T-cell (primary cell): ENCODE measurements at places on chromosomes 5 and 9.
A peak's percentile ranks its signal among the peaks of the same experiment; 100 is the strongest.

DNA sequence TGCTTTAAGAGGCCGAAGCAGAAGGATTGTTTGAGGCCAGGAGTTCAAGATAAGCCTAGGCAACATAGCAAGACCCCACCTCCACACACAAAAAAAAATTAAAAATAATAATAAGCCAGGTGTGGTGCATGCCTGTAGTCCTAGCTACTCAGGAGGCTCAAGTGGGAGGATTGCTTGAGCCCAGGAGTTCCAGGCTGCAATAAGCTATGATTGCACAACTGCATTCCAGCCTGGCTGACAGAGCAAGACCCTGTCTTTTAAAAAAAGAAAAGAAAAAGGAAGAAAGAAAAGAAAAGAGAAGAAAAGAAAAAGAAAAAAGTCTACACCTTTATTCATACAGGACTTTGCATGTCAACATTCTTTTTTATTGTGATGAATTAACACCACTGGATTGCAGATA, 2125.8 kb downstream of the MAT2B start:
- DNase-seq, result no peak

- DNase-seq, result no peak
Observed at GRCh38 chr5:175517824-175518450, 39.6 kb downstream of the SFXN1 start.

- DNase-seq, result no peak
Observed at GRCh38 chr5:112555691-112556090, 136.6 kb upstream of the EPB41L4A start.

- no peak for DNase-seq
Observed at GRCh38 chr9:35609001-35609819, 4.1 kb downstream of the TESK1 start.

DNA sequence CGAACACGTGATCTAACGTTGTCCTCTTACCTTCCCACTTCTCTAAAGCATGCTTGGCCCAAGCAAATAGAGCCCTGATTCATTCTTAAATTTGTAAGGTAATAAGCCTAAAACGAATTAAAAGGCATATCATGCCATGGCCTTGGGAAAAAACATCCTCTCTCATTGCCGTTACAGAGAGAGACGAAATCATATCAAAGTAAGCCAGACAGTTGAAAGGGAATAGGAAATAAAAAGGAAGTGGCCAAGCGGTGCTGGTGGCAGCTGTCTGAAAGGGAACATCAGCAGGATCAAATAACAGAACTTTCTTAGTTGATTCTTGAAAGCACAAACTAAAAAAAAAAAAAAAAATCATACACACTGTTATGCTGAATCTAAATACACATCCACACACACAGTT, 49.1 kb upstream of the CDH6 start:
- DNase-seq, result no peak

DNA sequence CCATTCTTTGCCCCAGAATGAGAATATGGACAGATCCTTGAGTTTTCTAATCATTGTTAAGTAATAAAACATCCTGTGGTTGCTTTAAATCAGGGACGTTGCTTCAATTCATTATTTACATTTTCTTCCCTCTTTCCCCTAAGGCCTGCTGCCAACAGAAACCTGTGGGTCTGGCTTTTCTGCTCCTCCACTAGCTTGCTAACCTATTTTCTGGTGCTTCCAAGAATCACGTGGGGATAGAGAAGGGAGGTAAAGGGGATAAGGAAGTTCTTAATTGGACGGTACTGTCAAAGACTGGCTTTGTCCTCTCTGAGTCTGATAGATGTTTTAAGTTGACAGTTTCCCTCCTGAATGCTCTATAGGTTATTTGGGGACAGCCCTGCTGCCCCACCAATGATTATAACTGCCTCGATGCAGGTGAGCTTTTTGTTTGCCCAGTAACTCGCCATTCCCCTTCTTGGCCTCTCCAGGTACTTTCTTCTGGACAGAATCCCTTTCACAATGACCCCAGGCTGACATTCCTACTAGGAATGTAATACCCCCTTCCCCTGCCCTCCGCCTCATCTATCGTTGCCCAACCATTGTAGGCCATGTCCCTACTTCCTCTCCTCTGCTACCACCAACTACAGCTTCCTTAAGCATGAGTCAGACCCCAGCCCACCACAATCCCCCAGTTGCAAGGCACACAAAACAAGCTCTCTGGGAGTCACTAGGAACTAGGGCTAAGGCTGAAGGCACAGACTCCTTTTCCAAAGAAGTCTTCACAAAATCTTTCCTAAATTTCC, 19.9 kb upstream of the CPEB4 start:
- no peak for DNase-seq

GRCh38 chr9:76023715-76024195, 133.3 kb downstream of the PCSK5 start:
- peak; percentile 51 for DNase-seq

DNA sequence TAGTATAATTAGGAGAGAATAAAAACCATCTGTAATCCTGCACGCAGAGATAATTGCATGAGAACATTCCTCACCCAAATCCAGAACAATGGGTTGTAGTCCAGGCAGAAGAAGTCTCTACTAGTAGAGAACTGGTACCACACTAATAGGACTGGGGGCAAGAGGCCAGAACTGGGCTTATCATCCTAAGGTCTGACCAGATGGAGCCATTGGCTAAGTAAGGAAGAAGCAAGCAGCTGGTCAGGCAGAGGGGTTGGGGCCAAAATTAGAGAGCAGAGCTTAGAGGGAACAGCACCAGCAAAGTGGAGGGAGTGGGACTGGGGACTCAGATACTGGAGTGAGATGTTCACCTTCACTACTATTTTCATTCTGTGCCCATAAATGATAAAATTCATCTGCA, 35.4 kb upstream of the MAP1B start:
- DNase-seq, result no peak

- no peak for DNase-seq
Observed at GRCh38 chr5:10064546-10065195, 185.0 kb downstream of the ATPSCKMT start.

GRCh38 chr9:35736201-35736633, 3.8 kb downstream of the CREB3 start:
- peak; percentile 40 for DNase-seq

- no peak for DNase-seq
Observed at GRCh38 chr9:97367729-97368128, 44.2 kb upstream of the TDRD7 start.

DNA sequence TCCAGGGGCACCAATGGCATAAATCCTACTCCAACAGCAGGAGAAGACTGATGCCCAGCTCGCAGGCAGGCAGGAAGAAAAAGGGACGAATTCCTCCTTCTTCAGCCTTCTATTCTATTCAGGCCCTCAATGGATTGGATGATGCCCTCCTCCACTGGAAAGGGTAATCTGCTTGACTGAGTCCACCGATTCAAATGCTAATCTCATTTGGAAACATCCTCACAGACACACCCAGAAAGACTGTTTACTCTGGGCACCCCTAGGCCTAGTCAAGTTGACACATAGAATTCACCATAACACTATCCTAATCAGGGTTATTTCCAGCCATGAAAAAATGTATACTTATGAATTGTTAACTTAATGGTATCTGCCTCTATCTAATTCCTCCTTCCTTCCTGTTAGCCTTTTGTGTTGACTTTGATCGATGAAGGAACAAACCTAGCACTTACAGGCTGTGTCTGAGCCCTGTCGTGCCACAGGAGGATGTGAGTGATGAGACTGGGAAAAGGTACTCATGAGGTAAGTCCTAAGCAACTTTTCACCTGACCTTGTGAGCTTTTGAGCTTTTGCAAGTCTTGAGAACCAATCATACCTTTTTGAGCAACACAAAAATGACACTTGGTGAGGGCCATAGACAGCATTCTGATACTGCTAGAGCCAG, 36.5 kb downstream of the FOXD1 start:
- DNase-seq, result no peak

GRCh38 chr5:137858954-137859353, 8.7 kb upstream of the MYOT start:
- no peak for DNase-seq

DNA sequence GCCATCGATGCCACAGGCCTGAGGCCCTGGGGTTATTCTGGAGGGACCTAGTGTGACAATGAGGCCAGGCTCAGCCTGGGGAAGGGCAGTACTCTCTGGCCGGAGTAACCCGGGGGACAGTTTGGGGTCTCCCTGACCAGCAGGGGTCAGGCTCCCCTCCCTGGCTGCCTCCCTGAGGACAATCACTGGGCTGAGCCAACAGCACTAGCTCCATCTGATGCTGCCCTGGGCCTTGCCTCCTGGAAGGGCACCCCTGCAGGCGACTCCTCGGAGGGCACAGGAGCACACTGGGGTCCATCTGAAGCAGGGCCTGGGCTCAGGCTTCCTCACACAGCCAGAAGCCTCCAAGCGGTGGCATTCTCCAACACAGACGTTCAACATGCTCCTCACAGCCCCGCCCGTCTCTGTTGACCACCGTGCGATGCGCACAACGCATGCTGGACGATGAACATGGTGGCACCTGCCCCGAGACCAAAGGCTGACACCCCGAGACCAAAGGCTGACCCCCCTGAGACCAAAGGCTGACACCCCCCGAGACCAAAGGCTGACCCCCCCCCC, 68.3 kb downstream of the ADAMTS2 start:
- no peak for DNase-seq

- DNase-seq, result no peak
Observed at GRCh38 chr9:113522858-113523257, 59.3 kb downstream of the RGS3 start.

- peak; percentile 44 for DNase-seq
Observed at GRCh38 chr9:89523948-89524347, 26.0 kb upstream of the SEMA4D start.
